ENCODE measurements at places on chromosomes 7 and 10.

GRCh38 chr7:22302951-22303423 lies 54.0 kb downstream of the RAPGEF5 start:
- no peak for DNase-seq

DNA sequence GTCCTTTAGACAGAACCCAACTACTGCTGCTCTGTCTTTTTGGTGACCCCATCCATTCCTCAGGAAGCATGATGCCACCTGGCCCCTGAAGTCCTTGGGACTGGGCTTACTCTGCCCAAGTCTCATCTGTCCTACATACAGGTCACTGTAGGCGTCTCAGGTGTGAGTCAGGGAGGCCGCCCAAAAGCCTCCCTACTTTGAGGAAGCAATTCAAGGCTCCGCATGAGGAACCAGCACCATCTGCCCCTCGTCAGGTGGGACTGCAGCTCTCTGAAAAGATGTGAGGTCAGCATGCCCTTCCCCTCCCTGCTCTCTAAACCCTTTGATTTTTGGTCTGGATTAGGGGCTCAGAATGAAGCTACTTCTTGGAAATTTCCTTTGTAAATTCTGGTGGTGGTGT lies 354.8 kb downstream of the CXCL12 start:
- no peak for DNase-seq

GRCh38 chr7:115038158-115038557 lies 116.3 kb downstream of the MDFIC start:
- DNase-seq: no peak

- DNase-seq: no peak
Observed at GRCh38 chr7:30476459-30477145, 2.0 kb downstream of the NOD1 start.

GRCh38 chr7:66213637-66214036 lies 8.5 kb downstream of the TPST1 start:
- DNase-seq: no peak
